Activated naive CD4-positive, alpha-beta T cell treated with anti-CD3 and anti-CD28 coated beads, Interleukin-2, amount 50 U/mL, for 72 hours (primary cell): ENCODE measurements at places on chromosomes 1 and 21. TPM values are rescaled to one million over a fixed set of nuclear protein-coding genes. Genes with fewer than 3 reads are reported as not detected.

The GGPS1 gene
- total RNA-seq: 33.6 TPM

DNA sequence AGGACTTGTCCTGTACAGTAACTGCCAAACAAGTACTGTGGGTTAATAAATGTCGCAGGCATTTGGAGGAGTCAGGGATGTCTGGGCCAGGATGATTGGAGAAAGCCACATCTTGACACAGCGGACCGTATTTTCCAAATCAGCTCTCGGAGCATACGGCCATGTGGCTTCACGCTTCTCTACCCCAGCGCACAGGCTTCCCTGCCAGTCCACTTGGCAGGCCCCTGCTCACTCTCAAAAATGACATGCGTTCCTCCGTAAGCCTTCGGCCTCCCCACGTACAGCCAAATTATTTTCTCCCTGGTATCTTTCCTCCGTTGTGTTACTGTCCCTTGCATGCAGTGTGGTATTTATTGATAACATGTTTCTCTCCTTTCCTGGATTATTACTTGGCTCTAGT, 7.2 kb upstream of the LRRC38 start:
- DNase-seq: no peak

GRCh38 chr1:167452483-167452882, 65.8 kb downstream of the CD247 start:
- no peak for DNase-seq

The KRTAP11-1 gene
- not detected for total RNA-seq

- DNase-seq: no peak
Measured at GRCh38 chr1:200165493-200166220, 138.1 kb downstream of the NR5A2 start.

- DNase-seq: no peak
Measured at GRCh38 chr1:68495968-68496679, 758 bp downstream of the DEPDC1 start.

GRCh38 chr1:109251277-109252166, 2.2 kb downstream of the CELSR2 start:
- no peak for DNase-seq

The MYBPH gene
- not detected for total RNA-seq

DNA sequence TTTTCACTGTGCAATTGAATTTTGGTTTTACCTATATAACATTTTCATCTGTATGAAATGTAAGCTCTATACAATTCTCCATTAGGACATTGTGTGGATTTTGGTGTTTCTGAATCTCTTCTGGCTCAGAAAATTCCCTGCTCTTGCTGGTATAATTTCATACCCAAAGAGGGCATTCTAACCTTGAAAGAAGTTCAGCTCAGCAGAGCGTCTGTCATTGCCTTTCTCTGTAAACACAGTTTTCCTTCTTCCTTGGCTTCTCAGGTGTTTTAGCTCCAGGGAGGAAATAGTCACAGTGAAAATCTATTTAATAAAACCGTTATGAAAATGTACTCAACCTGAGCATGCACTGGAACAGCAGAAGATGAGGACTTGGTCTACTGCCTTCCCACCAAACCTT, 16.0 kb downstream of the DISC1 start:
- DNase-seq: no peak

DNA sequence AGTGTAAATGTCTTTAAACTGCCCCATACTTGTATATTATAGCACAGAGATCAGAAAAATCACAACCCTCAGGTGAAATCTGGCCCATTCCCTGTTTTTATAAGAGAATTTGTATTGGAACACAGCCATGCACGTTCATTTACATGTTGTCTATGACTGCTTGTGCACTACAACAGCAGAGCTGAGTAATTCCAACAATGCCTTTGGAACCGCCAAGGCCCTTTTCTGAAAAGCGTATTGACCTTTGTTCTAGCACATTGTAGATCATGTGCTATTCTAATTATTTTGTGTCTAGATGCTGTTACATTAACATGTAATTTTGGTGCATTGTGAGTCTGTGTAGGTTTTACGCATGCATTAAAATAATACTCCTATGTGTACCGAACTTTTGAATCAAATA, 339.6 kb downstream of the CHRM3 start:
- no peak for DNase-seq
